CD4-positive, alpha-beta T cell treated with Interleukin-2 at 100 ng/mL for 4 hours (primary cell): ENCODE measurements at places on chromosomes 1 and 21.
A peak's percentile ranks its signal among the peaks of the same experiment; 100 is the strongest.

DNA sequence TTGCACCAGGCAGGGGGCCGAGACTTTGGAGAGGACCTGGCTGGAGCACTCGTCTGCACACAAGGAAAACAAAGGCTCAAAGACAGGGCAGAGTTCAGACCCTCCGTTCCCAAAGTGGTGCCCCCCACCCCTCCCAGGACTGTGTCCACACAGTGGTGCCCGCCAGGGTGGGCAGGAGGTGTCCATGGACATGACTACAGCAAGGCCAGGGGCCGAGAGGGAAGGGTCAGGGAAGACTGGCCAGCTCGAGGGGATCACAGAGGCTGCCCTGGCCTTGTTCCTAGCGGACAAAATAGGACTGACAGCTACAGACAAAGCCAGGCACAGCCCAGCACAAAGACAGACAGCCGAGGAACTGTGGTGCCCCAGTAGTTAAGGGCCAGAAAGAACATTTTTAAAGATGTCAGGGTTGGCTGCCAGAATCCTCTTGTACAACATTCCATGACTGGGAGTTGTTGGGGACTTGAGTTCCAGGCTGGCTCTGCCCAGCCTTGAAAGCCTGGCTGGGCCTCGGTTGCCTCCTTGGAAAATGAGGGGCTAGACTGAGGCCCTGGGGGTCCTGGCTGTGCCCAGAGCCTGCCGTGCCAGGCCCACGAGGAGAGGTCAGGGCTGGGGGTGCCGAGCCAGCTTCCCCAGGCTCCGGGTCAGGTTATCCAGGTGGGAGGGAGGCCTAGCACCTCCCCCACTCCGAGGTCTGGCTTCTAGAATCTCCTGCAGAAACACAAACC, 63.7 kb downstream of the SLX9 start:
- DNase-seq = no peak

GRCh38 chr1:67285780-67286488, 21.7 kb upstream of the IL12RB2 start:
- DNase-seq = peak; percentile 29

DNA sequence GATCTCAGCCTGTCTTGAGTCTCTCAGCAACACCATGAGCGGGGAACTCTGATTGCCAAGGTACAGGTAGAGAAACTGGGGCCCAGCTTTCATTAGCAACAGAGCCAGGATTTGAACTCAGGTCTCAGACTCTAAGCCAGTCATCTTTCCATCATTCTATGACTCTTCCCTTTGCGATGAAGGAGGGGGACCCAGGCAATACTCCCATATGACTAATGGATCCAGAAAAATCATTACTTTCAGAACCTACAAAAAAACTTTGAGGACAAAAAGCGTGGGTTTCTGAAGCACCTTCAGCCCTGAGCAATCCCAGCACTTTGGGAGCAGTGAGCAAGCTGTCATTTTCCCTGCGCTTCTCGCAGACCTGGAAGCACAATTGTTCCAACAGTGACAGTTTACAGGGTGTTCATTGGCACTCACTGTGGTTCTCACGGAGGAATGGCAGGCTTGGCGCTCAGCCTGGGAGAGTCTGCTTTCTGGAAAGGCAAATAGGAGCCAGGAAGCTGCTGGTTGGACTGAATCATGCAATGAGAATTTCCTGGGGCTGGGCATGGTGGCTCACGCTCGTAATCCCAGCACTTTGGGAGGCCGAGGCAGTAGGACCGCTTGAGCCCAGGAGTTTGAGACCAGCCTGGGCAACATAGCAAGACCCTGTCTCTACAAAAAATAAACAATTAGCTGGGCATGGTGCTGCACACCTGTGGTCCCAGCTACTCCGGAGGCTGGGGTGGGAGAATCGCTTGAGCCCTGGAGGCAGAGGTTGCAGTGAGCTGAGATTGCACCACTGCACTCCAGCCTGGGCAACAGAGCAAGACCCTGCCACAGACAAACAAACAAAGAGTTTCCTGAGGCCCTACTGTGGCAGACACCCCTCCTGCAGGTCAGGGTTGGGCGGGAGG, 40.1 kb downstream of the SLC2A7 start:
- DNase-seq = no peak

GRCh38 chr1:23960291-23961020, 828 bp downstream of the PNRC2 start:
- DNase-seq = no peak

DNA sequence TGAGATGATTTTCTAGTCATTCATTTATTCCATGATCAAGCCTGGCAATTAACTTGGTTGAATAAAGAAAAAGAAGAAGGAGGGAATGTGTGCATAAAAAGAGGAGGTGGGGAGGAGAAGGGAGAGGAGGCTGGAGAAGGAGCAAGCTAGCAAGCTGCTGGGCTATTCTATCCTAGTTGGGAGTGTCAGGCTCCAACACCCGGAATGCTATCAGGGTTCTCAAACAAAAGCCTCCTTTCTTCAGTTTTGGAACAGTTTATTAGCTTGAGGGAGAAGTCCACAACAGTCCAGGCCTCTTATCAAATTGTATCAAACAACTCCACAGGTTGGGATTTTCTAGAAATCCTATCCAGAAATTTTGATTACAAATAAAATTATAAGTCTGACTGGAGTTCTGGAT, 80.0 kb downstream of the BCAR3 start:
- DNase-seq = no peak

GRCh38 chr1:212769459-212770167, 22.0 kb downstream of the NSL1 start:
- DNase-seq = no peak
